ENCODE measurements at places on chromosomes 7 and 10.
A peak's percentile ranks its signal among the peaks of the same experiment; 100 is the strongest.

DNA sequence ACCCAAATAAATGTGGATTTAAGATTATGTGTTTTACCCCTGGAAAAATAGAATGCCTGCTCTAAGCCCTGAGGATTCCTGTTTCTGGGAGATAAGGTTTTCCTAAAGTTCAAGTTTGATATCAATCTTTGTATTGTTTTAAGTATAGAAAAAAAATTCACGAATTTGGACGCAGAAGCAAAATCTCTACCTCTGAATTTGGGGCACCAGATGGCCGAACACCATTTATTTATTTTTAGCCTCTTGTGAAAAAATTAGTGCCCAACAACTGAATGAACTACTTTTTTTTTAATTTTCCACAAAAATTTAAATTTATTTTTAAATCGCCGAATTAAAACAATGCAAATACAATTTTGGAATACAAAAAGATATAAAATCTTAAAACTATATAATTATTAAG lies 128.1 kb upstream of the SP4 start:
- no peak for DNase-seq

GRCh38 chr10:13890233-13891127 lies 303.7 kb downstream of the PRPF18 start:
- DNase-seq, result peak; percentile 35

DNA sequence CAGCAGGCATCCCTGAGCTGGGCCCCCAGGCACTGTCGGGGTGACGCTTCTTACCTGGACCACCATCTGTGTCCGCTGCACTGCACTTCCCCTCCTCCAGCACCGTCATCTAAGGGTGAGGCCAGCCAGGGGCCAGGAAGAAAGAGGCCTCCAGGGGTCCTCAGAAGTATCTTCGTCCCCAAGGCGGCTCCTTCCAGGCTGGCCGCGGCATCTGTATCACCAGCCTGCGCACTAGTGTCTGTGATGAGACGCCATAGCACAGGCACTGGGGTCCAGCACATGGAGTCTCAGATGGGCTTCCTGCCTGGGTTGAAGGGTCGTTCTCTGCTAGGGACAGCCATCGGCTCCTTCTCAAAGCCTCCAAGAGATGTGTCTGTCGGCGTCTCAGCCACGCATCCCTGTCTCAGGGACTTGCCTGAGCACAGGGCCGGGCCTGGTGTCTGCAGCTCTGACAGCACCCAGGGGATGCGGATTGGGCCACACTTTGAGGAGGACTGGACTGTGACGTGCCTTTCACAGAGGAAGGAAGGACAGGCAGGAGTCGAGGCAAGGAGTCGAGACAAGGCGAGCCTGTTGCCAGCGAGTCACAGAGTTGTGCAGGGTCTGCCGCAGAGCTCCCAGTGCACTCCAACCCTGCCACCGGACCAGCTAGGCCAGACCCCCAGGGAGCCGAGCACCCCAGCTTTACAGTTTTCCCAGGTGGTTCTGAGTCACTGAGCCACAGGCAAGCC lies 101.5 kb upstream of the DIP2C start:
- DNase-seq, result no peak

GRCh38 chr10:95867866-95868265 lies 39.9 kb upstream of the CC2D2B start:
- DNase-seq, result no peak

- no peak for DNase-seq
These were observed 62.1 kb downstream of the TPST1 start for GRCh38 chr7:66267249-66267648.

GRCh38 chr10:112217386-112218035 lies 33.9 kb upstream of the GPAM start:
- no peak for DNase-seq

DNA sequence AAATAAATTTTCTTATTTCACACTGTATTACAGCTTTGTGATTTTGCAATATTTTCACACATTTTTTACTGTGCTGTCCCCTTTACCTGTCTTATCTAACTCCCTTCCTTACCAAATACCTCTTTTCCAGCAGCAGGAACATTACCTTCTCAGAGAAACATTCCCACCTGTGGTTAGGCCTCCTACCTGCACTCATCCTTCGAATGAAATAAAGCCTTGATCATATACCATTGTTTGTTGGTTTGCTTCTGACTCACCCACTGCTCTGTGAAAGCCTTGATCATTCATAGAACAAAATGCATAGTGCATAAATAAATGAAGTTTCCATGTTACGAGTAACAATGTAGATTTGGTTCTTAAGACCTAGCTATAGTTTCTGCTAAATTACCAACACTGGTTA lies 256.3 kb downstream of the ARL4A start:
- no peak for DNase-seq

GRCh38 chr7:135761751-135762488 lies 13.3 kb upstream of the FAM180A start:
- DNase-seq, result no peak

DNA sequence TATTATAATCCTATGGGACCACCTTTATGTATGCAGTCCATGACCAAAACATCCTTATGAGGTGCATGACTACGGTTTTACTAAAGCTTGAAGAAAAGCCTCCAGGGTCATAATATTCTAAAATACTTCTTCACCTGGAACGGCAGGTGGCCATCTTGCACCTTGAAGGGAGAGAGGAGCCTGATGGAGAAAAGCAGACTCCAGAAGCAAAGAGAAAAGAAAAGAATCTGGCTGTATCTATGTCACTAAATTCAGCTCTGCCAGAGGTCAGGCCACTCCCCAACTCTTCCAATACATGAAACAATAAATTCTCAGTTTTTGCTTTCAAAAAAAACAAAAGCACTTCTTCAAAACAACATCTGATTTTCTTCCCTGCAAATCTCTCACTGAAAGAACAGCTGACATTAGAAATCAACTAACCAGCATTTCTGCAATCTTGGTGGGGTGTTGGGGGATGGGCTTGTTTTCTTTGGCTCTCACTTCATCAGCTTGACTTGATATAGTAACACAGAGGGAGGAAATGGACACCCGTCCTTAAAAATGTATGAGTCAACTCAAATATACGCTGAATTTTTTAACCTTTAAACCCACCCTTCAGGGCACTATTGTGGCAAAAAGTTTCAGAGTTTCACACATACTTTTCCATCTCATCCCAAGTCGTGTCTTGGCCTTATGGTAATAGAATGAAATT lies 21.7 kb downstream of the HIBADH start:
- DNase-seq, result no peak

GRCh38 chr10:16787361-16787791 lies 29.8 kb downstream of the RSU1 start:
- DNase-seq, result no peak

DNA sequence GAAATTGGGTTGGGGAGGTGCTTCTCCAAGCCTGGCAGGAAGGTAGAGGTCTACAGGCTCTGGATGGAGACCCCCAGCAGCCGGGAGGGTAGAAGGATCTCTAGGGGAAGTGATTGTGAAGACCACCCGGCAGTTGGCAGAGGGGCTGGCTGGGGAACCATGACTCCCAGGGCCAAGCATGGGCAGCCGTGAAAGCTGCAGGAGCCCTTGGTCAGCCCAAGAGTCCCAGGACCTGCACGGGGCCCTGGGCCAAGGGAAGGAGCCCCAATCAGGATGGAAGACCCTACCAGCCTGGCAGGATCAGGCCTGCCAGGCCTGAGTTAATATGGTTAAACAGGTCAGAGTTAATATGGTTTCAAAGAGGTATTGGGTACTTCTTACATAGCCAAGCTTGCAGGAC lies 126.3 kb upstream of the NANOS1 start:
- DNase-seq, result no peak

GRCh38 chr7:25246306-25246705 lies 18.0 kb upstream of the NPVF start:
- DNase-seq, result no peak

DNA sequence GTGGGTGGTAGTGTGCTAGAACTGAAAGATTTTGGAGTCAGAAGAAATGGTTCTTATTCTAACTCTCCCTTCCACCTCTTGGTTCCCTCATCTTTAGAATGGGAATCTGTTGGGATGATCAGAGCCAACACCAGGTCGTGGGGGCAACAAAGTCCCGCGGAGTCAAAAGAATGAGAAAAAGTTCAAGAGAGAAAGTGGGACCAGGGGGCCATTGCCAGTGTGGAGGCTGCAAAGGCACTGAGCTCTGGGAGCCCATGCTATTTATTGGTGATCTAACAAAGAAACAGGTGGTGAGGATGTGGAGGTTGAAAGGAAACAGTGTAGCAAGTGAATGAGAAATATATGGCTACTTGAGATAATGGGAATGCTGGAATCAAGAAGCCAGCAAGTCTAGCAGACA lies 29.4 kb downstream of the AGAP4 start:
- no peak for DNase-seq

GRCh38 chr7:76063525-76063924 lies 15.6 kb downstream of the MDH2 start:
- DNase-seq, result no peak

DNA sequence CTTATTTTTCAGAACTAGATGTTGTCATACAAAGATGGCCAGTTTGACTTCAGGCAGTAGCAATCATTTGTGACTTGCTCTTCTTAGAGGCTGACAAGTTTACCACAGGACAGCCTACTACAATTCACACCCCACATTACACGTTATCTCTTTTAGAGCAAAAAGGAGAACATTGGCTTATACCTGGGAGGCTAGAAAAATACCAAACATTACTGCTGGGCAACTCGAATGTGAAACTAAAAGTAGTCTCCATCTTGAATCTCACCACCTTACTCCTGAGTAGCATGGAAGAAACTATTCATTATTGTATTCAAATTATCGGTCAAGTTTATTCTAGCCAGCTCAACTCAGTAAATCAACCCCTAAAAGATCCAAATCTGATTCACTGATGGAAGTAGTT lies 90.7 kb upstream of the TMEM26 start:
- no peak for DNase-seq

- DNase-seq, result no peak
These were observed 186.2 kb downstream of the USP6NL start for GRCh38 chr10:11425296-11425610.

GRCh38 chr10:83908506-83908905 lies 230.8 kb upstream of the GHITM start:
- no peak for DNase-seq

DNA sequence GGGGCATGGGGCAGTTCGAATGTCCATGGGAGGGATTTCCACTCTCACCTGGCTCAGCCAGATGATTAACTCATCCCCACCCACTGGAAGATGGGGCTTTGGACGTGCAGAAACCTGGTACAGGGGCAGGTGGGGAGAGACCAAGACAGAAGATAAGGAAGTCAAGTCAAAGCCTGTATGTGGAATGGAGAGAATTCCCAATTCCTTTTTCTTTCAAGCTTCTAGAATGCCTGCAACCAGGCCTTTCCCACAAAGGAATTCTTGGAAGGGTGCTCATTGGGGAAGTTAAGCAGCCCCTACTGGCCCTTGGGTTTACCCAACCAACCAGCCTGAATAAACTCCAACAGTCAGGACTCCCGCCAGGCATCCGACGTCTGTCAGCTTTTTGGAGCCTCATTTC lies 39.1 kb downstream of the CCM2 start:
- DNase-seq, result no peak

- no peak for DNase-seq
These were observed 90.9 kb downstream of the NEURL1 start for GRCh38 chr10:103584216-103585010.

DNA sequence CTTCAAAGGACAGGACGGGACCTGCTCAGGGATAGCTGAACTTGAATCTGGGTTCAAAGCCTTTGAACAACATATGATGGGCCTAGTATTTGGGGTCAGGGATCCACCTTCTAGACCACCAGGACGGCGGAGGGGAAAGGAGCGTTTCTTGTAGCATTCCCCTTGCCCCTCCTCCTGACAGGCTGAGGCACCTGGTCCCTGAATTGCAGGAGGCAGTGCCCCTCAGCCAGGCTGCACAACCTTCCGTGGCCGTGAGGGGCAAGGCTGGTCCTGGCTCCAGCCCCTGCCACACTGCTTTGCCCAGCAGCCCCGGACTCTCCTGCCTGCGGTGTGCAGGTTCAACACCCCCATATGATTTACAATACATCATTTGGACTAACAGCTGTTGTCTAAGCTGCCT lies 58.1 kb downstream of the INSIG1 start:
- peak; percentile 27 for DNase-seq

GRCh38 chr10:61244261-61244775 lies 208.9 kb downstream of the TMEM26 start:
- DNase-seq, result no peak

DNA sequence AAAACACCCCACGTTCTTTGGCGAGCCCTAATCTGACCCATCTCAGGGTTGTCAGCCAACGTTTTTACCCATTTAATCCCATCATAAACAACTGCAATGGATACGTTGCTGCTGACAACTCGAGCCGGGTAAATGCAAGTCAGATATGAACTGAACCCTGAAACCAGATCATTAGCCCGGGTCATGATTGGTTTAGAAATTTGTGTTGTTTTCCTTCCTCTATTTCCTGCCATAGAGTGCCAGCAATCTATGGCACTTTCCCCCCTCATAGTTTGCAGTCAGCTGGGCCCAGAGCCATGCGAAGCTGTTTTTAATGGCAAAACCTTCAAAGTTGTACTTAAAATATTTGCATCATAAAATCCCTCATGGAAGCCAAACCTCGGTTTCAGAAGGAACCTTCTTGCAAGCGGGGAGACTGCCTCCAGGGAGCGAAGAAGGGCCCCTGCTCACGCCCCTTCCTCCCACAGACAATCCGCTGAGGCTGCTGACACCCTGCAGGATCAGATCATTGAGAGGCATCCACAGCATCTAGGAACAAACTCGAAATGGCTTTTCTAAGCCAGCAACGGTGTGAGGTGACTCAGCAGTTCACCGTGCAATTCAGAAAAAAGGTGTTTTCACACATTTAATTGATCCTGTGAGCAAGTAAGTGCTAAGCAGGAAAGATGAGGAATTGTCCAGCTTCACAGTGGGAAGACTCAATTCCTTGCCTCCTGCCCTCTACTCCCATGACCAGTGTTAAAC lies 710.1 kb downstream of the PARD3 start:
- no peak for DNase-seq

- DNase-seq, result no peak
These were observed 794.0 kb upstream of the C7orf33 start for GRCh38 chr7:147796581-147796980.

DNA sequence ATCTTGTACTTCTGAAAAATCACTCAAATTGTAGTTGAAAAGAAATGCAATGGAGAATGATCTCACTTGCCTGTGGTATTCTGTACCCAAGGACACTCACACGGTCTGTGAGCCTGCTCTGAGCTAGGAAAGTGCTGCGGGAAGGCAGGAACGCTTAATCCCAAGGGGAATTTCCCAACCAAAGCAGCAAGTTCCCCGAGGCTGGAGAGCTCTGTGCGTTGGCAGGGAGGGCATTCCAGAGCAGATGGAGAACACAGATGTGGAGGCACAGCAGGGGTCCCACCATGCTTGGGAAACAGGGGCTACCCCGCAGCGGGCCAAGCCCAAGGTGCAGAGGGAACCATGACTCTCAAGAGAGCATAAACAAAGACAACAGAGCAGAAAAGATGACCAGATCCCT lies 13.6 kb downstream of the SVIL start:
- DNase-seq, result no peak

DNA sequence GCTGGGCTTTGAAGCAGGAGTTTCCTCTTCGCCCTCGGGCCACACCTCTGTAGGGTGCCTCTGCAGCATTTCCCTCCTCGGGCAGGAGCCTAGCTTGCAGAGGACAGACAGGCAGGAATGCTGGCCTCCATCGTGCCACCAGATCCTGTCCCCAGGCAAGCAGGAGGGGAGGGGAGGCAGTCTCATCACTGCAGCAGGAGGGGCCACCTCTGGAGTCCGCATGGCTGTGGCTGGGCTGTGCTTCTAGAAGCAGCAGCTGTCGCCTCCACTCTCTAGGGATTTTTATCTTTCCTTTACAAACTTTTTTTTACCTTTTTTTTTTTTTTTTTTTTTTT lies 181.4 kb downstream of the CUX1 start:
- DNase-seq, result no peak
